ENCODE measurements at places on chromosomes 3 and 15. TPM values are rescaled to one million over a fixed set of nuclear protein-coding genes. Genes with fewer than 3 reads are reported as not detected.

DNA sequence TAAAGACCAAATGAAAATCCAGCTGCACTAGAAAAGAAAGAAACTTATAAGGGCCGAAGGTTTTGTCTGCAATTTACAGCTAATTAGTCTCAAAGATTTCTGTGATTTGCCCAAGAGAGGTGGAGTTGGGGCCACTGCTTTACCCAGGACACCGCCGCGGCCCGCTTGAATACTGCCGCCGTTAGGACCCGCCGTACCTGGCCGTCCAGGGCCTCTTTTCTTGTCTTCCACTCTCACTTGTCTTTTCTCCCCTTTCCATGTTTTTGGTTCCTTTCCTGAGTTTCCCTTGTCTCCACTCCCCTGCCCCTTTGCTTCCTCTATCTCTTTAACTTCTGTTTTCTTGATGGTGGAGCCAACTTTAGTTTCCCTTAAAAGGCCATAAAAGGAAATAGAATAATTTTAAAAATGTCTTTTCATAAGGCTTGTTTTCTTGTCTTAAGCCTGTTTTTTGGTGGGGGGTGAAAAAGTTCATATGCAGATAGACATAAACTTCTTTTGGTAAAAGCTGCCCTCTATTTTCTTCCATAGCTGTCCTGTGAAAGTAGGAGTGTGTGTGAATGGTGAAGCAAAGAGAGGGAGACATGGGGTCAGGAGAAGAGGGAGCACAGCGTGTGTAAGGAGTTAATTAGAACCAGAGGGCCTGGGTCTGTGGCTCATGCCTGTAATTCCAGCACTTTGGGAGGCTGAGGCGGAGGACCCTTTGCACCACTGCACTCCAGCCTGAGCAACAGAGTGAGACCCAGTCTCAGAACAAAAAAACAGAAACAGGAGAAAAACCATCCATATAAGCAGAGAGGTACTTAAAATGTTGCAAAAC is 16.0 kb upstream of the CCNL1 start:
- DNase-seq = no peak

GRCh38 chr3:172354931-172355499 is 93.2 kb downstream of the GHSR start:
- DNase-seq = no peak

DNA sequence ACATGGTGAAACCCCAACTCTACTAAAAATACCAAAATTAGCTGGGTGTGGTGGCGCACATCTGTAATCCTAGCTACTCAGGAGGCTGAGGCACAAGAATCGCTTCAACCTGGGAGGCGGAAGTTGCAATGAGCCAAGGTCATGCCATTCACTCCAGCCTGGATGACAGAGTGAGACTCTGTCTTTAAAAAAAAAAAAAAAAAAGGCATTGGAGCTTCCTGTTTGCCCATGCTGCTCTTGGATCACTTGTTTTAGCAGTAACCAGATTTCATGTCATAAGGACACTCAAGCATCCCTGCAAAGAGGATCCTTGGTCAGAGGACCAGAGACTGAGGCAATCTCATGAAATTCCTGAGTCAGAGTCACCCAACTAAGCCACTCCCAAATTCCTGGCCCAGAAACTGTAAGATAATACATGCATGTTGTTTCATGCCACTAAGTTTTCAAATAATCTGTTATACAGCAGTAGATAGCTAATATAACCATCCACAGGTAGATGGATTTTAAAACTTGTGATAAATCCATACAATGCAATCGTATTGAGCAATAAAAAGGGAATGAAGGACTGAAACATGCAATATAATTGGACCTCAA is 82.0 kb upstream of the XXYLT1 start:
- no peak for DNase-seq

DNA sequence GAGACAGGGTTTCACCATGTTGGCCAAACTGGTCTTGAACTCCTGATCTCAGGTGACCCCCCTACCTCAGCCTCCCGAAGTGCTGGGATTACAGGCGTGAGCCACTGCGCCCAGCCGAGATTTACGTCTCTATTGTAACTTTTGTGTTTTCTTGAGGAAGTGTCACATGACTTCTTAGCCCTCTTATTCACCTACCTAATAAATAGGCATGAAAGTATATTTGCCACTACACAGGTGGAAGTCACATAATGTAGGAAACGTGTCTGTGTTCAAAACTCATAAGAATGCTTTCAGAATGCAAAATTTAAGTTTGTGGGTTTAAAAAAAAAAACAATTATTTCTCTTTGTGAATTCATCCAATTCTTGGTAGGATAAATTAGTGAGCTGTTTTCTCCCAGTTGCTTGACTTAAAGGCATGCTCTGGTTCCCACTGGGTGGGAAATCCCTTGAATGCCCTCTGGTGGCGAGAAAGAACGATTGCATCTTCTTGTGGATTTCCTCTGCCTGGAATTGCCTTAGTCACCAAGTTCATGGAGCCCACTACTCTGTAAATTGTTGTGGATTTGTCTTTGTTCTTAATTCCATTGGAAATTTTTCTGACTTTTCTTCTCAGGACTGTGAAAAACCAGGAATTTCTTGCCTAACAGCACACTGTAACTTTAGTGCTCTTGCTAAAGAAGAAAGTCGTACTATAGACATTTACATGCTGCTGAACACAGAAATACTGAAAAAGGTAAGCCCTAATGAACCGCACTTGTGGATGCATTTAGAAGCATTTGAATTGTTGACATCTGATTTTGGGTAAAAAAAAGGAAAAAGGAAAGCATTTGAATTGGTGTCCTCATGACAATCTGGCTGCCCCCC is 82.2 kb upstream of the CTDSPL start:
- DNase-seq = no peak

DNA sequence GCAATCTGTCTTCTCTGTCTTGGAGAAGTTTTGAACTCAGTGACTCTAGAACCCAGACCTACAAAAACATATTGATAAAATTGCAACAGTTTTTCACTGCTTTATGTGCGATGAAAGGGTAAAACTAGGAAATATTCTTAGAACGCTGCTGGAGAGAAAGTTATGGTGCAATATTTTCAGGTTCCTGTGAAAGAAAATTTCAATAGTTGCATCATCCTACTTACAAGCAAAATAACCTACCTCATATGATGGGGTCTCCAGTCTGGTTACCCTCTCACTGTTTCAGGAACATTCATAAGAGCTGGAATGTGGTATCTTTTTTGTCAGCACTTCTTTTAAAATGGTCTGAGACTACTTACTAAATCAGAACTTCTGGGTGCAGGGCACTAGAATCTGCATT is 27.1 kb downstream of the GATM start:
- DNase-seq = no peak

RMDN3 gene
- 58.7 TPM for total RNA-seq

Data from dorsolateral prefrontal cortex (tissue), 122 donors.